T-helper 2 cell treated with Interferon-gamma antibody and Interleukin-4, amounts not matched to agents 5 μg/mL and 100 μg/mL, for 36 hours (primary cell): ENCODE measurements at places on chromosomes 7 and 10.

GRCh38 chr7:73904219-73905137 is 43.5 kb downstream of the TMEM270 start:
- no peak for DNase-seq

GRCh38 chr10:10919976-10920375 is 97.7 kb upstream of the CELF2 start:
- no peak for DNase-seq

DNA sequence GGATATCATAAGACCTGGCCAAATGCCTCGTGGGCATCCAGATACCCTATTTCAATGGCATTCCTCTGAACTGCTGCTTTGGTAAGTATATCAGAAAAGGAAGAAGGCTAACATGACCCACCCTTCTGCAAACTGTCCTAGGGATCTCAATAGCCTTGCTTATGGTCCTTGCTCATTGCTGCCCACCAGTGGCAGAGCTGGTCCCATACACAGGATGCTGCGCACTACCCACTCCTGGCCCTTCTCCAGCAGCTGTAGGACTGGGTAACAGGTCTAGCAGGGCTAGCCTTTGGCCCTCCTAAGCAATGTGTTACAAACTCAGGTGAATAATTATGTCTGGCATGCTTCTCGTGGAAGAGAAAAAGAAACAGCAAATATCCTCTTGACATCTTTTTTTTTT is 72.5 kb downstream of the C10orf90 start:
- DNase-seq: no peak

DNA sequence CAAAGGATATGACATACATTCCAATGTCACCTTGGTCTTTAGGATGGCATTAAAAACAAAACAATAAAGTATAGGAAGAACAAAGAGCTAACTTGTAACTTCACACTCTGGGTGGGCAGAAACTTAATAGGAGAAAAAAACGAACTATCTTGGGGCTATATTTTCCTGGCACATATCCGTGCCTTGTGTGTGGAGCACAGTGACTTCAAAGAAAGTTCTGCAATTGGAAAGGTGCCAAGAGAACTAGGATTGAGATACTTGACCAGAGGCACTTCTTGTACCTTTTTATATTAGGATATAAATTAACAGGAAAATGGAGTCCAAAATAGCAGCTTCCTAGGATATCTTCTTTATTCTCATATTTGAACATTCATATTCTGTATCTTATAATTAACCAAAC is 148.4 kb downstream of the SEMA3D start:
- DNase-seq: no peak

DNA sequence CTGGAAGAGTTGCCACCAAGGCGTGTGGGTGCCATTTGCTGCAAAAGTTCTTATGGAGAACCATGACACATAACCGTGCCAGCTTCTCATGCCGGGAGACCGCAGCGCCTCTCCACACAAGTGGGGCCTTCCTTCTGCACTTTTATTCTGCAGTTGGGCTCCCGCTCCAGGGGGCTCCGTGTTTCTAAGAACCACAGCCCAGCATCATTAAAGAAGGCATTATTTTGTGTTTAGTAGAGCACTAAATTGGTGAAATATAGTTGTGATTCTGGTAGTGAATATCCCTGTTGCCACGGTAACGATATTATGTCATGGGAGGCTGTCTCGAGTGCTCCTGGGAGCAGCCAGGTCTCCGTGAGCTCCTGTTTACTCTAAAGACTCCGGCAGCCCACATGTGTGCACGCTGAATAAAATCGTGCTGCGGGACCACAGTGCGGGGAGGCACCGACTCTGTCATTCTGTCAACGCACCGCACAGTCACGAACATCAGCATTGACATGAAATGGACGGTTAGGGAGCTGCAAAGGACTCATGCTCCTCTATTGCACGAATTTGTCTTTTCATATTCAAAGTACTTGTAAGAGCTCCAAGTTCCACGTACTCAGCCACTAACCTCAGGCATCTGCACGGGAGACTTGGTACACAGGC is 68.8 kb upstream of the PITRM1 start:
- DNase-seq: no peak

DNA sequence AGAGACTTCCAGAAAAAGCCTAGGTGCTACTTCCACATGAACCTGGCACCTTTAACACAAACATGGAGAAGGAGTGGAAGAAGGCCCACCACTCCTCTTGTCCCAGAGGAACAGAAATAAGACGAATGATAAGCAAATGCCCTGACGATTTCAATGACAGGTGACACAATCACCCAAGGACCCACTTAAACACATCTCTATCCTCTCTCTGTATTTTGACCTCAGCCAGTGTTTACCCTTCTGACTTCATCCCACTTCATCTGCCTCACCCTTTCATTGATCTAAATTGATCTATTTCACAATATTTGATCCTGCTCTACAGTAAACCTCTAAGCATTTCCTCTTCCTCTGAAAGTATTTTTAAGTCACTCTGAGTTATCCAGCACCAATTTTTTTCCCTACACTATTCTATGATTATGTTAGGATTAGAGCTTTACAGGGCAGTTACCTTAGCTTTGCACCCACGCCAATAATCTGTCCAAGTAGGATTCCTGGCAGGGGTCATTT is 9.1 kb downstream of the GOT1 start:
- no peak for DNase-seq

- DNase-seq: no peak
Measured at GRCh38 chr10:60537697-60538096, 148.0 kb upstream of the ANK3 start.

DNA sequence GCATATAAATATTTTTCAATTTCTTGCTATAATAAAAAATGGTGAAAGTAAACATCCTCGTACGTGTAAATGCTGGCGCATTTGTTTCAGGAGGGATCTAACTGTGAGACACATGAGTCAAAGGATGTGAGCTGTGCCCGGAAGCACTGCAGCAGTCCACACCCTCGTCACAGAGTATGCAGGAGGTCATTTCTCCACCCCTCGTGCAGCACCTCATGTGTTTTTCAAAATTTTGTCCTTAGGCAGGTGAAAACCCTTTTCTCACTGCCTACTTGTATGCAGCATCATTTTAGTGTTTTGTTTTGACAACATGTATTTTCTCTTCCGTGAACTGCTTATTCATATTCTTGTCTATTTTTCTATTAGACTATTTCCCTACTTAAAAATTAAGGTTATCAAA is 162.7 kb downstream of the AVL9 start:
- DNase-seq: no peak

DNA sequence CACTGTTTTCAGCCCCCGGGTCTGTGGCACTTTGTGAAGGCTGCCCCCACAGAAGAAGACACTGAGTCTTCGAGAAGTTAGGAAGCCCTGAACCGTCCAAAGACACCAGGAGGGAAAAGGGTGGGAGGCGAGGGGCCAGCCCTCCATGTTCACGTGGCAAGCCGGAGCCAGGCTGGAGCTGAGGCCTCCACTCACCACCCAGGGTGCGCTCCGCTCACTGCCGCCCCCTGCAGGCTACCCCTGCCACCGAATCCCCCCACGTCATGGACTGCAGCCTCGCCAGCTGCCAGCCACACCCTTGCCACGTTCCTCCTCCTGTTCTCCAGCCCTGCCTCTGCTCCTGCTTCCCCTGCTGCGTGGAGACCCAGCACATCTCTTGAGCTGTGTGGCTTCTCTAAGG is 59.0 kb upstream of the EN2 start:
- DNase-seq: no peak

DNA sequence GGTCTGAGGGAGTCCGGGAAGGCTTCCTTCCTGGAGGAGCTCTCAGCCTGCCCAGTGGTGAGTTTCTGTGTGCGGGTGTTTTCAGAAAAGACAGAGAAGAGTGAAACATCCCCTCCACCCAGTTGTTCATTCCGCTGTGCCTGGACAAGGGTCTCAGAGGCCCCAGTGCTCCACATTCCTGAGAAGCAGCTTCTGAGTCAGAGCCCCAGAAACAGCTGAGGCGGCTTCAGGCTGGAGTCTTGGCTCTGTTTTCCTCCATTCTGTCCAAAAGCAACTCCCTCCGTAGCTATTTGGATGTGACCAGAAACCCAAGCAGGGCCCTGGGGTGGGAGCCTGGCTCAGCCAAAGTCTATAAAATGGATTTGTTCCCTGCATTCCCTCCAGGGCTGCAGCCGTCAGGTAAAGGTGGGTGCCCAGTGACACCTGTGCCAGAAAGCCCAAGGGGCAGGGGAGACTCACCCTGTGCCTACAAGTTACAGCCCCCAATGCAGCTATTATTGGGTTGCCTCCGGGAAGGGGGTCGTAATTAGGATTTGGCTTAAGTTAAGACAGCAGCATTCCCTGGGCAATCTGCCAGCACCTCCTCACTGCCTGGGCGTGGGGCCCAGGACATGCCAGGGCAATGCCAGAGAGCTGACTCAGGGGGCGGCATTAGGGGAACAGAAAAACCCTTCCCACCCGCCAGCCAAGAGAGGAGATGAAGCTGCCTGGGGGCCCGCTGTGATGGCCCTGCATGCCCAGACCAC is 13.1 kb upstream of the CAMK2G start:
- DNase-seq: no peak

DNA sequence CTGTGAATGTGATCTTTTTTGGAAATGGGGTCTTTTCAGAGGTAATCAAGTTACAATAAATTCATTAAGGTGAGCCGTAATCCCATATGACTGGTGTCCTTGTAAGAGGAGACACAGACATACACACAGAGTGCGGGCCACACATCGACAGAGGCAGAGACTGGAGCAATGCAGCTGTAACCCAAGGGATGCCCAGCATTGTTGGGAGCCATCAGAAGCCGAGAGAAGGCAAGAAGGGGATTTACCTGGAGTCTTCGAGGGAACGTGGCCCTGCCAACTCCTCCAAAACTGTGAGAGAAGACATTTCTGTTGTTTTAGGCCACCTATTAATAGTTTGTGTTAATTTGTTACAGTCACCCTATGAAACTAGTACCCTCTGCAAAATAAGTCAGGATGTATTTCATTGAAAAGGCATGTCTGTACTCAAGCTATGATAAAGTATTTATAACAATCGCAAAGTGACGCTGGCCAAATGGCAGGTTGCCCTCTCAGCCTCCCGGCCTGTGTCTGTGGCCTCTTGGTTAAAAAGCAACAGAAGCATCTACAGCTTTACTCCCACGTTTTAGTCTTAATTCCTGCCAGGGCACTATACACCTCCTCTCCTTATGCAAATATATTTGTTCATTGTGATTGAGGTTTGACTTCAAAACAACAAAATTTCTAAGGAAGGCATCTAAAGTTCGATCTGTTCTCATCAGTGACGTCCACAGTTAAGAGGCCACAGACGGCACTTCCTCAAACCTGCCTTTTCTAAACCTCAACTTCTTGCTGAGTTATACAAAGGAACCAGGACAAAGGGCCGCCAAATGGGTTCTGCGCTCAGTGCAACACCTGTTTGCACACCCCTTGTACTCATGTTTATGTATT is 46.8 kb downstream of the HIPK2 start:
- DNase-seq: peak; percentile 26

GRCh38 chr10:67668448-67668847 is 27.5 kb downstream of the CTNNA3 start:
- DNase-seq: no peak

GRCh38 chr10:91190876-91191583 is 29.4 kb upstream of the PCGF5 start:
- DNase-seq: no peak

- DNase-seq: no peak
Measured at GRCh38 chr10:18179891-18180290, 39.7 kb downstream of the CACNB2 start.

DNA sequence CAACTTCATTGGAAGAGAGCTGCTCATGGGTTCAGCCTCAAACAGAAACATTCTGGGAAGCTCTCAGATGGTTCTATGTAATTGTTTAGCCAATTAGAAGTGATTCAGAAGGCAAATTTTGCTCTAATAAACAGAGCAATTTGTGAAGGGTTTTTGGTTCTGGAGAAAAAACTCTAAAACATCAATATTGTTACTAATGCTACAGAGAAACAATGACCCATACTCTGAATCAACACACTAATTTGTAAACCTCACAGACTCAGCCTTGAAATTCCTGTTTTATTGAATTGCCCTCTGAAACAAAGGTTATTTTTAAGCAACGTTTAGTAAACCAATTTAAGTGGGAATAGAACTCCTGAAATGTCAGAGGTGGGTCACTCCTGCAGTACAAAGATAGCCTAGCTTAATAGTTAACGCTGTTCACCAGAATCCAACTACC is 171.6 kb upstream of the SVIL start:
- no peak for DNase-seq

DNA sequence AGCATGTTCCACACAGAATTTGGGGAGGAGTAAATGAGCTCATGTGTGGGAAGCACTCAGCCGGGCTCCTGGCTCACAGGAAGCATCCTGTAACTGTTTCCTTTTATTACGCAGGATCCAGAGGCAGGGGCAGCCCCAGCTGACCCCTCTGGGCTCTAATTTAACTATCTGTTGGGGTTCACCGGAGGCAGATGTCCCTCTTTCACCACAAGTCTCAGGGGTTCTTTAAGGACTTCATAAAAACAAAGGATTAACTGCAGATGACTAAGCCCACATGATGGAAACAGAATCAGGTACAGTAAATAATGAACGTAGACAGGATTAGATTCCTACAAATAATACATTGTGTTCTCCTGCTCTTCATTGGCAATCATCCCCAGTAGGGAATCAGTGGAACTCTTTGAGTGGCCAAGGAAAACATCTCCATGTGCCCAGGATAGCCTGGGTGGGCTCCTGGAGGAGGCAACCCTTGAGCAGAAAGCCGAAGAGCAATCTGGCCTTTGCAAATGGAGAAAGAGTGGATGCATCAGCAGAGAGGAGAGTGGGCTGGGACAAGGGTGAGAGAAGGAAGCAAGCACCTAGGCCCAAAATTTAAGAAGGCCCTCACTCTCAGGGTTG is 24.6 kb downstream of the TBXAS1 start:
- no peak for DNase-seq

- DNase-seq: no peak
Measured at GRCh38 chr10:101969412-101969922, 86.5 kb downstream of the ARMH3 start.

GRCh38 chr10:16520900-16521299 is 779 bp downstream of the C1QL3 start:
- peak; percentile 13 for DNase-seq

- no peak for DNase-seq
Measured at GRCh38 chr10:84987039-84987438, 658.6 kb downstream of the CCSER2 start.

GRCh38 chr10:124647421-124648130 is 96.6 kb downstream of the FAM53B start:
- peak; percentile 68 for DNase-seq

GRCh38 chr7:129845972-129846327 is 106.8 kb downstream of the UBE2H start:
- DNase-seq: no peak

GRCh38 chr7:1611708-1612241 is 41.9 kb upstream of the PSMG3 start:
- DNase-seq: no peak

DNA sequence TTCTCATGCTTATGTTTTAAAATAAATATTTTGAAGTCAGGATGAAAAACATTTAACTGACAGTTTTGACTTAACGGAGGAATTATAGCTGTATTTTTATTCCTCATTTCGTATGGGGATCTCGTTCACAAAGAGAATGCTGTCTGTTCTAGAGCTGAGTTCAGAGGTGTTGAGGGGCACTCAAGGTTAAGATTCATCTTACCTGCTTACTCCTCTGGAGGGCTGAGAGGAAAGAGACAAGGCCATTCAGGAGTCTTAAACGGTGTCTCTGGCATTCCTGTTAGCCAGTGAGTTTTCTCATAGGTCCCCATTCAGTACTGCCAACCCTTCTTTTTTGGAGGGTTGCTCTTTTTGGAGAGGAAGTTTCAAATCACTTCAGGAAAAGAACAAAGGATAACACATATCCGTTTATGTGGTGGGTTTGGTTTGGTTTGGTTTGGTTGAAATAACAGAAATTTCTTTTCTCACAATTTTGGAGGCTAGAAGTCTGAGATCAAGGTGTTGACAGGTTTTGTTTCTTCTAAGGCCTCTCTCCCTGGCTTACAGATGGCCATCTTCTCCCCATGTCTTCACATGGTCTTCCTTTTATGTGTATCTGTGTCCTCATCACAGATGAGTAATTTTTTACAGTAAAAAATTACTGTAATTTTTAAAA is 23.1 kb downstream of the CALHM2 start:
- no peak for DNase-seq
